ENCODE measurements at places on chromosomes 1 and 21. TPM values are rescaled to one million over a fixed set of nuclear protein-coding genes. Genes with fewer than 3 reads are reported as not detected.

Gene ACBD3
- total RNA-seq = 40.9 TPM

Gene FMO5
- 1.3 TPM for total RNA-seq

Gene AVPR1B
- not detected for total RNA-seq

Gene ORC1
- total RNA-seq = 1.3 TPM

Gene NUDT4B
- total RNA-seq = not detected

Gene OR6K3
- total RNA-seq = not detected

Gene GPR61
- 0.86 TPM for total RNA-seq

Gene ZNF695
- not detected for total RNA-seq

Gene MAP3K6
- total RNA-seq = 17.5 TPM

Gene SPTA1
- total RNA-seq = not detected

Gene RPL5
- total RNA-seq = 1,914 TPM

Gene COA7
- 0.94 TPM for total RNA-seq

Gene SERINC2
- not detected for total RNA-seq

Gene LRRC41
- 25.5 TPM for total RNA-seq

Gene SSU72
- 87.9 TPM for total RNA-seq

Gene CHI3L1
- total RNA-seq = not detected

Gene B3GALT2
- total RNA-seq = 0.24 TPM

Gene MSH4
- not detected for total RNA-seq

Gene PRDM16
- total RNA-seq = not detected

Gene HRNR
- total RNA-seq = not detected

Gene PCP4
- not detected for total RNA-seq

Gene KLHDC9
- total RNA-seq = not detected

Gene SMAP2
- total RNA-seq = 167 TPM

Gene CAMSAP2
- 2.2 TPM for total RNA-seq

Gene RAB7B
- not detected for total RNA-seq

Gene ID3
- total RNA-seq = 48.1 TPM
